Right renal cortex interstitium (tissue), 3 donors: ENCODE measurements at places on chromosomes 3 and 15. TPM values are rescaled to one million over a fixed set of nuclear protein-coding genes. Genes with fewer than 3 reads are reported as not detected.

- DNase-seq: no peak
Observed at GRCh38 chr3:155771126-155771525, 26.3 kb upstream of the PLCH1 start.

DNA sequence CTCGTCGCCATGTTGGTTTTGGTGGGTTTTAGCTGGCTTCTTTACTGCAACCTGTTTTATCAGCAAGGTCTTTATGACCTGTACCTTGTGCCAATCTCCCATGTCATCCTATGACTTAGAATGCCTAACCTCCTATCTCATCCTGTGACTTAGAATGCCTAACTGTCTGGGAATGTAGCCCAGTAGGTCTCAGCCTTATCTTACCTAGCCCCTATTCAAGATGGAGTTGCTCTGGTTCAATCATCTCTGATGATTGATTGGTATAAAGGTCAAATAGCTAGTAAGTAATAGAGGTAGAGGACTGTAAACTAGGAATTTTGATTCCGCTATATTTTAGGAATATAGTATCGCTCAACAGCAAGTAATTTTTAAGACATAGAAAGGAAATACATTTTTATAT is 1.3 kb upstream of the ACKR2 start:
- DNase-seq: no peak

GRCh38 chr3:85533586-85533985 is 574.8 kb downstream of the CADM2 start:
- no peak for DNase-seq

DNA sequence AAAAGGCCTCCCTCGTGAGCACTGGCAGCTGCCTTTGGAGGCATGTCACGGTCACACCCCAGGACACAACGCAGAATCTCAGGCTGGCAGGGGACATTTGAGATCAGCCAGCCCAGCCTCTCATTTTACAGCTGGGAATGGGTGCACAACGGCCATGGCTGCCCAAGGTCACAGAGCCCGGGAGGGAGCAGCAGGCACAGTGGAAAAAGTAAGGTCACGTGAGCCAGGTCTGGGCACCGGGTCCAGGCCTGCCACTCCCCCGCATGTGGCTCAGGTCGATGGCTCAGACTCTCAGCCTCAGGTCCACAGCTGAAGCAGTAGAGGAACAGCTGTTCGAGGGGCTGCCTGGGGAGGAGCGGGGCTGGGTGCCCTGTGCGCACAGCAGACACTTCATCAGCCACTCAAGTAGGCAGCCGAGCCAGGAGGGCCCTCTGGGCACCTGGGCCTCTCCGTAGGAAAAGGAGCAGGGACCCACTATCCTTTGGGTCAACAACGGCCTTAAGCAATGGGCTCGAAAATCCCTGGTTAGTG is 260.6 kb downstream of the GOLGA6L6 start:
- DNase-seq: no peak

AADACL2 gene
- polyA plus RNA-seq: not detected
